ENCODE measurements at places on chromosomes 16 and 17.

DNA sequence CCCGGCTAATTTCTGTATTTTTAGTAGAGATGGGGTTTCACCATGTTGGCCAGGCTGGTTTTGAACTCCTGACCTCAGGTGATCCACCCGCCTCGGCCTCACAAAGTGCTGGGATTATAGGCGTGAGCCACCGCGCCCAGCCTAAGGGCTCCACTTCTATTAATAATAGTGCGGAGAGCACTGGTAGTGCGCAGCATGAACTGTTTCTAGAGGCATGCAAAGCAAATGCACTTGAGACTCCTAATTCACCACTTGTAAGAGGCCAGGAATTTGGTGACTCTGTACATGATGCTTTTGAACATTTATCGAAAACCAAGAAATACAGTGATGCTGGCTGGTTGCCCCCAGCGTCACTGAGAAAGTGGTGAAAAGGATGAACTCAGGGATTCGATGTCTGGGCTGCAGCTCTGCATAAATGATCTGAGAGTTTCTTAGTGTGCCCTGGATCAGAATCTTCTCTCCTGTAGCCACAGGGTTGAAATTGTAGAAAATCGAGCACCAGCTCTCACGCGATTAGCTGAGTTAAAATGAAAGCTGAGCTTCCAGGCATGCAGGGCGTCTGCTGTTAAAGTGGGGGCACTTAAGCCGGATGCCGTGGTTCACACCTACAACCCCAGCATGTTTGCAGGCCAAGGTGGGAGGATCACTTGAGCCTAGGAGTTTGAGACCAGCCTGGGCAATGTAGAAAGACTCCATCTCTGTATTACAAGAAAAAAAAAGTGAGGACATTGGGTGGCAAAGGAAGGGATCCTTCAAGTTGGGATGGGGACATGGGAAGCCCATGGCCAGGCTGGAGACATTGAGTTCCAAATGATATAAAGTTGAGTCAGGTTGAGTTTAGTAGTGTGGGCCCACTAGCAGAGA, 4.8 kb downstream of the RNF213 start:
- no peak for DNase-seq

GRCh38 chr17:54901230-54901822, 674 bp downstream of the TOM1L1 start:
- no peak for DNase-seq

DNA sequence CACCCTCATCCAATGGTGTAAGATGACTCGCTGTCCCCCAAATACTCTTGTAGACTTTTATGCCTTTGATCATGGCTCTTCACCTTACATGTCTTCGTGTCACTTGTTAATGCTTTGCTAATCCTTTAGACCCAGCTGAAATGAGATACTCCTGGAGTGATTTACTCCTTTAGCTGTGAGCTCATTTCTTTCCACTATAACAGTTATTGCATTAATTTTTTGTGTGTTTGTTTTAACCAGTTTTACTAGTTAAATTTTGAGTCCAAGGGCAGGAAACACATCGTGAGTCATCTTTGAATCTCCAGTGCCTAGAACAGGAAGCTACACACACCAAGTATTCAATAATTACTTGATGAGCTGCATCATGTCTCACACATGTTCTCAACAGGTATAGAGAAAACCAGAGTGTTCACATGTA, 6.5 kb upstream of the CTCF start:
- DNase-seq, result no peak

GRCh38 chr16:2784358-2785100, 2.8 kb downstream of the PRSS33 start:
- DNase-seq, result no peak

GRCh38 chr17:38447502-38448085, 19.3 kb downstream of the ARHGAP23 start:
- no peak for DNase-seq

GRCh38 chr16:89170346-89171215, 967 bp upstream of the CDH15 start:
- no peak for DNase-seq

DNA sequence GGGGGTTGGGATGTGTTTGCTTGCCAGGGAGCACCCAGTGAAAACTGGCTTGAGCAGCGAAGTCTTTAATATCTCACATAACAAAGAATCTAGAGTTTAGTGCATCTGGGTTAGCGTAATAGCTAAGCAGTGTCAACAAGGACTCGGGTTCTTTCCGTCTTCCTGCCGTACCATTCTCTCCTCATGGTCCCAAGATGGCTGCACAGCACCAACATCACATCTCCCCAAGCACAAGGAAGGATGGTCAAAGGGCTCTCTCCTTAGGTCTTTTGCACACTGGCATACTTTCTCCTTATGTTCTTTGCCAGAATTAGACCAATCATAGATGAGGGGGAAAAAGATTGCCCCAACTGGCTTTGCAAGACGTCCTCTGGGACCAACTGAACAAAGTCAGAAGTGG, 30.9 kb downstream of the CRISPLD2 start:
- DNase-seq, result no peak

GRCh38 chr17:50347117-50347893, 1.4 kb downstream of the XYLT2 start:
- DNase-seq, result no peak

DNA sequence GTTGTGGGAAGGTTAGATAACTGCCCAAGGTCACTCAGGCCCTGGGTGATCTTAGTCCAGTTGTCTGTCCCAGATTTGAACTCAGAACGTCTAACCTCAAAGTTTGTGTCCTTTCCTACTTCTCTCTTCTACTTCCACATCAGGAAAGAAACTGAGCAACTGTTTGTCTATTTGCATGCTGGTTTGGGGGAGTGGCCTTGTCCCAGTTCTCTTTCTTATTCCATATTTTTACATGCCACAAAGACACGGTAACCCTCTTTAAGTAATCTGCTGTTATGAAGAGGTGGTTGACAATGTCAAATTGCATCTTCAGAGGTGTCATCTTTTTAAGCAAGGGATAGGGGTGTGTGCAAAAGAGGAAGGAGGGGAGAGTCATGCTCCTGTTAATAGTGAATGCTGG, 432.5 kb downstream of the HS3ST3B1 start:
- no peak for DNase-seq

DNA sequence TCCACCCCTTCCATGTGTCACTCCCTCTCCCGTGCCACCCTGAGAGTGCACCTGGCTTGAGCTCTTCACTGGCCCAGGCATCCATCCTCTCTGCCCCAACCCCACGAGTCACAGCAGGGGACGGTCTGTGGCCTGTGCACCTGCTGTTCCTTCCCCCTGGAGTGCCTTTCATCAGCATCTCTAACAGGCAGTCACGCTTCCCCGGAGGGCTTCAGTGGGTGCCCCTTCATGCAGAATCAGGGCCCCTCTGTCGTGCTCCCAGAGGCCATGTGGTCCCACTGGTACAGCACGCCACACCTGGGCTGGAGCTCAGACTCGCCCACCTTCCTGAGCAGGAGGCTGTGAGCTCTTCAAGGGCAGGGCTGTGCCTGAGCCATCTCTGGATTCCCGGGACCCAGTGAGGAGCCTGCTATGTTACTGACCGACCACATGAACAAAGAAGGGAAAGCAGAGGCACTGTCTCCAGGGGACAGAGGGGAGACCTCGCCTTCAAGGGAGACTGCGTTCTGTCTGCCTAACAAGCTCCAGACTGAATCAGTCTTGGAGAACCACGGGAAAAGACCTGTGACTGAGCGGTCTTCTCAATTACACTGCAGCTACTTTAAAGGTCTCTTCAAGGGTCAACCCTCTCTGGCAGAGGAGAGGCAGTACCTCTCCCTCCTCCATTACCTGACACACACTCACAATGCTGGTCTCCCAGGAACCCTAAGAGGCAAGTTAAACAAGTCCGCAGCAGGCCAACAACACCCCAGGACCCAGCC, 78.8 kb upstream of the DOC2B start:
- peak; percentile 22 for DNase-seq

DNA sequence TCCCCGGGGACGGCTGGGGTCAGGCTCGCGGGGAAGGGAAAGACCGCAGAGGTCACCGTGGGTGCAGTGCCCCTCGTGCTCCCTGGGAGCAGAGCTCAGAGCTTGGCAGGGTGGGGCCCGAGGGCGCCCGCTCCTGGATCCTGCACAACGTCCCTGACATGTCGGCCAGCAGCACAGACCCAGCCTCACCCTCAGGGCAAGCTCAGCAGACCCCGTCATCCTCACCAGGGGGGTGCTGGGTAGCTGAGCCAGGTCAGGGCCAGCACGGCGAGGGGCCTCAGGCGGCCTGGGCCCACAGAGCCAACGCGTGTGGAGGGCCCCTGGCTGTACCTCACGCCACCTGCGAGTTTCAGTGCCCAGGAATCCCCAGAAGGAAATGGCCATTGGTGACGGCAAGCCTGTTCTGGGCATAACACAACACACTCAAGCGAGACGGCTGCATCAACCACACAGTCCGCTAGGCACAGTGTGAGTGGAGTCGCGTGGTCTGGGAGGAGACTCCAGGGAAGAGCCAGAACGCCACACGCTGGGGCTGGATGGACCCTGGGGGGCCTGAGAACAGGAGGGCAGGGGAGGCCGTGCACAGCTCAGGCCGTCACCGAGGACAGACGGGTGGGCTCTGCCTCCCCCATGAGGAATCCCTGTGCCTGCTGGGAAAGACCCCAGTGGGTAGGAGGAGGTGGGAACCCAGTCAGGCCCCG, 60.3 kb downstream of the ZNF778 start:
- DNase-seq, result peak; percentile 9

All from left hindlimb (tissue), 1 donor.